ENCODE measurements at places on chromosomes 5 and 9.

DNA sequence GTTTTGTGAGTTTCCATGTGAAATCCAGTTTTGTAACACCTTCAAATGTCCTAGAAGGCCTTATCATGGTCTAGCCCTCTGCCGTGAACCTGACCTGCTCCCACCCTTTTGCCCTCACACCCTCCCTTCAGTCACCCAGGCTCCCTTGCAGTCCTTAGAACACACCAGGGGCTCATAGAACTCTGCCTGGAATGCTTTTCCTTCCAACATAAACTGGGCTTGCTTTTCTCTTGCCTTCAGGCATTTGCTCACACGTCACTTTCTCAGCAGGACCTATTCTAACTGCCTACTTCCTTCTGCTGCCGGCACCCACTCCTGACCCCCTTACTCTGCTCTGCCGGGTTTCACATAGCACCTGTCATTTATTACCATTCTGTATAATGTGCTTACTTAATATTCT, 111.9 kb downstream of the PDE8B start:
- no peak for DNase-seq

GRCh38 chr5:79200573-79201183, 35.3 kb upstream of the JMY start:
- DNase-seq, result no peak

DNA sequence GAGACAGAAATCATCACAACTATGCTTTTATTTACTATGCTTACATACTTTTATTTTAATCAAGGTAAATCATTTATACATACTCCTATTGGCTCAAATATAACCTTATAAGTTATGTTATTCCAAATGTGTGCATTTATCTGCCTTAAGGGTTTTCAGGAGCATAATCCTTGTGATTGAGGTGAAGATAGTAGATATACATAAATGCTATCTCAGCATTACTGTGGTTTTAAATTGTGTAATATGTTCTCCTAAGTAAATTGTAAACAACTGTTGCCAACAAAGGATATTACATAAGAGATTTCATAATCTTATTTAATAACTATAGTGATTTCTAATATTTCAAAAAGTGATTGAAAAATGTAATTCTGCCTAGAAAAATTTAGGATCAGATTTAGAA, 1374.8 kb upstream of the DMAC1 start:
- no peak for DNase-seq

- DNase-seq, result no peak
Observed at GRCh38 chr9:82332018-82332773, 343.6 kb downstream of the SPATA31D1 start.

DNA sequence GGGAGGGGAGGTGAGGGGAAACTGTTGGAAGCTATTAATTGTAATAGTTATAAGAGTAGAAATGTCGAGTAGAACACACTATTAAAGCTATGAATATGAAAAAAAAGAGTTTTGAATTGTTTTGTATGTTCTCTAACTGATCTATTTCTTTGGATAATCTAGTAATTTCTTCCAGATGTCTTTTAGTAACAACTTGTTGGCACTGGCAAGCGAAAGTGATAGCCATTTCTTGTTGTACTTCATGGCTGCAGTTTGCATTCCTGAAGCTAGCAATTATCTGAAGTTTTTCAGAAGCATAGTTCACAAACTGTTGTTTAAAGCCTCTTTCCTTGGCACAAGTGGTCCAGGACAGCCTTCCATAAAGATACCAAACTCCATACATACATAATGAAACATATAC, 49.4 kb upstream of the SPATA31C2 start:
- no peak for DNase-seq

GRCh38 chr9:18037981-18038380, 436.0 kb upstream of the ADAMTSL1 start:
- DNase-seq, result no peak

DNA sequence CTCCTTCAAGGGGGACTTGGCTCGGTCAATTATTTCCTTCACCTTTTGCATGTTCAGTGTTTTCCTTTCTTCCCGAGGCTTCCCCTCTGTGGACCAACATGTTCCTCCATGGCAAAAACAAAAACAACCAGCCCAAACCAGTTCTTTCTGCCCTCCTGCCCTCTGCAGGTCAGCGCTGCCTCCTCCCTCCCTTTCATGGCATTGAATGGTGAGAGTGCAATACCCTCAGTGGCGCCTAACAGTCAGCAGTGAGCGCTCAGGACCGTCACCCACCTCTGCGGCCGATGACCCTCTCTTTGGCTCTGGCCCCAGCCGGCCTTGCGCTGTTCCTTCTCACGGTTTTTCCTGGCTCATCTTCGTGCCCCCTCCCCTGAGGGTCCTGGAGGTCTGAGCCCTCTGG, 34.4 kb upstream of the GNE start:
- DNase-seq, result no peak

DNA sequence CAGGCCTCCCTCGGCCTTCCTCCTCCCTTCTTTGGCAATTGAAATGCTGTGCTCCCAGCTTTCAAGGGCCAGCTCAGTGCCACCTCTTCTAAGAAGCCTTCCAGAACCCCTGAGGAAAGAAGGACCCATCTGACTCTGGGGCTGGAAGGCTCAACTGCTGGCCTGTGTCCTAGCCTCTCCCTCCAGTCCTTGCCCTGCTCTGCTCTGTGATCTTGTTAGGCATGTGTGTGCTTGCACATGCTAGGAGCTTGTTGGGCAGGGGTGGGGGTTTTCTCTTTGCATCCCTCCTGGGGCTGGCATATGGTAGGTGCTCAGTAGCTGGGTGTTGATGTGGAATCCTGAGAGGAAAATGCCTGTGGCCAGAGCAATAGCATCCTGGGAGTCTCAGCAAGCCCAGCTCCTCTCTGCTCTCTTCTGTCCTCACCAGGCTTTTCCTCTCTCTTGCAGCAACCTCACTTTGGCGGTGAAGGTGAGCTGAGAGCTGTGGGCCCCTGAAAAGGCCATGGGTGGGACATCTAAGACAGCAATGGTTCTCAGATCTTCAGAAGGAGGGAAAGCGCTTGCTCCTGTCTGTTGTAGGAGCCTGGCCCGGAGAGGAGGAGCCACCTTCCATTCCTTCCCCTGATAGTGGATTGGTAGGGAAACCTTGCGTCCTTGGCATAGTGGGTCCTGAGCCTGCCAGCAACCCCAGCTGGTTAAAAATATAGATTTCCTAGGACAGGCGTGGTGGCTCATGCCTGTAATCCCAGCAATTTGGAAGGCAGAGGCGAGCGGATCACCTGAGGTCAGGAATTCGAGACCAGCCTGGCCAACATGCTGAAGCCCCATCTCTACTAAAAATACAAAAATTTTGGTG, 9.9 kb downstream of the DOLK start:
- DNase-seq, result no peak

DNA sequence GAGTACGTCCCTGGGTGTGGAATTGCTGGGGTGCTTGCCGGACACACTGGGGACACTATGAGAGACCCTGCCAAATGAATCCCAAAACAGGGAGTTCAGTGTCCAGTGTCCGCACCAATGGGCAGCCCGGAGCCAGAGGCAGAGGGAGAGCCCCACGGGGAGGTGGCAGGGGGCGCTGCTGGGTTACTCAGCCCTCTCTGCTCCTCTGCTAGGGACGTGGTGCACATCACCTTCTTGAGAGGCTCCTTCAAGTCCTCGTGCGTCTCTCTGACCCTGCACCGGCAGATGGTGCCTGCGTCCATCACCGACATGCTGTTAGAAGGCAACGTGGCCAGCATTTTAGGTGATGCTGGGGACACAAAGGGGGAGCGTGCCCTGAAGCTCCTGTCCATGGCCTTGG, 20.8 kb downstream of the STKLD1 start:
- no peak for DNase-seq

DNA sequence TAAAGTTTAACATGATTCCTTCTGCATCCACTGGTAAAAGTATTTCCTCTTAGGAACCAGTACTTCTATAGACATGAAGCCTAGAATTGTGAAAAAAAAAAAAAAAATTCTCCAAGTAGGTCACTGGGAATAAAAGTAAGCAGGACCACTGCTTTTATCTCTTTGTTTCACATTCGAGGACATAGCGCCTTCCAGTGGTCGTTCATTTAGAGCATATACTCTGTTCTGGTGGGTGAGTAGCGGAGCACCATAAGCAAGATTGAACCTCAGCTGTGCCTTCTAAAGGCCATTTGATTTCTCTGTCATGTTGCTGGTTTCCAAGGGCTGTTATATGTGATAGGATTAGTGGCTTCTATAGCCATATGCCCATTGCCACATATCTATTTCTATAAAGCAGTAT, 393.1 kb downstream of the TMEM232 start:
- no peak for DNase-seq

DNA sequence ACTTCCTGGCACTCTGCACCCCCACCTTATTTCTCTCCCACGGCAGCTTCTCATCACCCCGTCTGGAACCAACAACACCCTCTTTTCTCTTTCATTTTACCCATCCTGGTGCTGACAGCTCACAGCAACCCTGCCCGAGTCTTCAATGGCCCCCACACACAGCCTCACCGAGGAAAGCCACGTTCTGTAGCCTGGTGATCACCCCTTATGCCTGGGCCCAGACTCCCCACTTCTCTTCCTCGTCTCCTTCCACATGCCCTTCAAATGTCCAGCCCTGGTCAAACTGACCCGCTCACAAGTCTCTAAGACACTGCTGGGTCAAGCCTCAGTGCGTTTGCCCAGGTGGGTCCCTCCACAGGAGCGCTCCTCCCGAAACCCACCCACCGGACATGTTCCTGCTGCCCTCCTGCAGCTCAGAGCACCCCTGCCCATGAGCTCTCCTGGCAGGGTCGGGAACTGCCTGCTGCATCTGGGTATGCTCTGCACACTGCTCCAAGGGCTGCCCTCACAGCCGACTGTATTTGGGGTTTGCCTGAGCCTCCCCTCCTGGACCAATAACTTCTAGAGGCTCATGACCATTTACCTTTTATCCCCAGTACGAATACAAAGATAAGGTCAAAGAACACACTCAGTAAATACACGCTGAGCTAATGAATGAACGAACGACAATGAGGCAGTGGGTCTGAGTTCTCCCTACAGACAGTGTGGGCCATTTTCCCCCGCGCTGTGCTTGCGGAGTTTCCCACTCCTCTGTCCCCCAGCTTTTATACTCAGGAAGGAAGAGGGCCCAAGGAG, 154.7 kb upstream of the PHYKPL start:
- no peak for DNase-seq

DNA sequence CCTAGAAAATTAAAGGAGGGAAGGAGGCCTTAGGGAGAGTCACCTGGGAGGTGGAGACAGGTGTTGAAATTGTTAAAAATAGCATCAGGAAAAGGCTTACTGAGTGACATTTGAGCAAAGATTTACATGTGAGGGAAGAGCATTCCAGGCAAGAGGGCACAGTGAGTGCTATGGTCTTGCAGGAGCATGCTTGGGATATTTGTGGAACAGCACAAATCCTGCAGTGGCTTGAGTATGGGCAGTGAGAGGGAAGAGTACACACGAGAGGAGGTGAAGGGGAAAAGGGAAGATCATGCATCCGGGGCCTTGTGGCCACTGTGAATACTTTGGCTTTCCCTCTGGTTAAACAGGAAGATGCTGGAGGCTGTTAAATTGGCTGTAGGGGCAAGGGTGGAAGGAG, 36.6 kb downstream of the ACER2 start:
- no peak for DNase-seq

GRCh38 chr9:19372567-19372966, 7.5 kb downstream of the RPS6 start:
- DNase-seq, result no peak

DNA sequence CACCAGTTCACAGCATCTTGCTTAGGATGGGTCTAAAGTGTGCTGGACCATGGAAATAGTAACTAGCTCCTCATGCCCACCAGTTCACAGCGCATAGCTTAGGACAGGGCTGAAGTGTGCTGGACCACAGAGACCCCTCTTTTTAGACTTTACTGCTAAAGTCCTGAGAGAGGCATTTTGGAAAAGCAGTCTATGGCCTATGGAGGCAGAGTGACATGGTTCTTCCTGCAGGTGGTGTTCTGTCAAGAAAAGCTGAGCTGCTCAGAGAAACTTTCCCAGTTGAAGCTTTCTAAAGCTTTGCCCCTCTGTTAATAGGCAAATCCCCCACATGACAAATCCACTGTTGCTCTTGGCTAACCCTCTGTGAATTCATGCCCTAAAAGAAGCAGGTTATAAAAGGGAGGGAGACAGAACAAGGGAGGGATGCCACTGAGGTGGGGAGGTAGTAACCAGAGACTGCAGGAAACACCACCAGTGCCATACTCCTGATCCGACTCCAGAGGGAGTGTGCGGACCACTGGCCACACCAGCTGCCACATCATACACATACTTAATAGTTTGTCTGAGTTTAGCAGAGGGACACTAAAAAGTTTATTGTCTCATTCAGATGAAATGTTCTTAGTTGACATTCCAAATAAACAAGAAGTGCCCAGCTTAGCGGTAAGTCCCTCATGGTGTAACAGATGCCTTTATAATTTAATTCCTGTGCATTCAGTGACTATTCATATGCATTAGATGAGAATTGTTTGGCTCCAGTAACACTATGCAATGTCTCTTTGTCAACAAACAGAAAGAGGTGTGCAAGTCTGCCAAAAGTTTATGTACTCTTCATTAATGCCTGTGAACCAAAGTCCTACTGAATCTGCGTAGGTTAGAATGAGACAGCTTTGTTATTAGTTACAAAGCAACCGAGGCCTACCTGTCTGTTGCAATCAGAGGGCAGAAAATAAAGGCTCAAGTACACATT, 236.2 kb upstream of the NFIL3 start:
- DNase-seq, result no peak

DNA sequence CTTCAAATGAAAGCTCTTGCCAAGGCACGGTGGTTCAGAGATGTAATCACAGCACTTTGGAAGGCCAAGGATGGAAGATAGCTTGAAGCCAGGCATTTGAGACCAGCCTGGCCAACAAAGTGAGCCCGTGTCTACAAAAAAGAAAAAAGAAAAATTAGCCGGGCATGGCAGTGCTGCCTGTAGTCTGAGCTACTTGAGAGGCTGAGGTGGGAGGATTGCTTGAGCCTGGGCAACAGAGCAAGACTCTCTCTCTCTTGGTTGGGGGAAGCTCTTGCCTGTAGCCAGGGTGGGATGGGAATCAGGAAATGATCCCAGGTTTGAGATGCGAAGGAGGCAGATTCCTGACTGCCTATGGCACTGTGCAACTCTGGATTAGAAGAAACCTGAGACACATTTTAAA, 62.1 kb downstream of the IL6ST start:
- DNase-seq, result no peak

DNA sequence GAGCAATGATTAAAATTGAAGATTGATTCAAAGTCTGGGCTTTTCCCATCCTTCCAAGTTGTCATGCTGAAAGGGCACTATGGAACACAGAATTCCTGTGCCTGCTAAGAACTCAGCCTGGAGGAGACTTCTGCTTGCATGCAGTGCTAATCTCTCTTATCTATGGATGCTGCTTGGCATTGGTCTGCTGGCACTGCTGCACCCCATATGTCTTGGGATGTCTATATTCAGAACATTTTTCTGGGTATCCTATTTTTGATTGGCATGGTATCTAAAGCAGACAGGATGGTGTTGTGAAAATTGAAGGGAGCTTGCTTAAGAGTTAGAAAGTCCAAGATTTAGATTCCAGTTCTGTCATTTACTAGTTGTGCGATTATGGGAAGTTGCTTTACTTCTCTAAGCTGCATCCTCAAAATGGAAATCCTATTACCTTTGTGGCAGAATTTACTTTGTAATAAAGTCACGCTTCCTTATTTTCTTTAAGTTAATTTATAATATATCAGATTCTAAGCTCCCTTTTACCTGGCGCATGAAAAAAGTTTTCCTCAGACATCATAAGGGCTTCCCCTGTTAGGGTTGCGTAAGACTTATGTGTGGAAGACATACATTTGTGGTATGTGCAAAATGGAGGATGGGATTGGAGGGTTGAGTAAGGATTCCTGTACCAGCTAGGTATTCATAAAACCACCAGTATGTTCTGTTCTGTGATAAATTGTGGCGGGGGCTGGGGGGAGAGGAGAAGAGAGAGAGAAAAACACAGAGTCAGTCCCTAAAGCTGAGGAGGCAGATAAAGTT, 254.0 kb downstream of the DMAC1 start:
- no peak for DNase-seq
